Naive thymus-derived CD8-positive, alpha-beta T cell (primary cell): ENCODE measurements at places on chromosomes 12 and 14. TPM values are rescaled to one million over a fixed set of nuclear protein-coding genes. Genes with fewer than 3 reads are reported as not detected.

The SSTR1 gene
- not detected for total RNA-seq

The OTX2 gene
- total RNA-seq, result not detected

DNA sequence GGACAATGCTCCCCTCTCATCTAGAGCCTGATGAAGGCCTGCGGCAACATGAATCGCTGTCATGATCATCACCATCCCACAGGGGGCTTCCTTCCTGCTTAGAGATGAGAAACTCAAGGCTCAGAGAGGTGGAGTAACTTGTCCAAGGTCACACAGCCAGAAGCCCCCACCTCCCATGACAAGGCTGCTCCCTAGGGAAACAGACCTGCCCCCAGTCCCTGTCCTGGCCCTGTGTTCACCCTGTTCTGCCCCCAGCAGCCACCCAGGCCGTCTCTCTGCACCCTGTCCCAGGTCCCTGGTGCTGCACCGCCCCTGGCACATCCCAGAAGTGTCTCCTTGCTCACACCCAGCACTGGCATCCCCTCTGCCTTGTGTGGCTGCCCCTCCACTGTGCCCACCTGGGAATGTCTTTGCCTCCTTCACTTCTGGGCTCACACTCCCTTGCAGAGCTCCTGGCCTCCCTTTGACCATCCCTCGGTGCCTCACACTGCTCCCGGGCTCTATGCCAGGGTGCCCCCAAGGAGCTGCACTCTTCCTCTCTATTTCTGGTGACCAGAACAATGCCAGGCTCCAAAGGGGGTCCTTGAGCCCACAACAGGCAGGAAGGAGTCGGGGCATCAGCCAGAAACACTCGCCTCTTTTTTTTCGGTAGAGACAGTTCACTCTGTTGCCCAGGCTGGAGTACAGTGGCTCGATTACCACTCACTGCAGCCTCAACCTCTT, 70.5 kb downstream of the BCL11B start:
- peaks cover 100% of the 10 kb centered on the region for H3K4me1 ChIP-seq
- H3K27ac ChIP-seq, result peak overlapping the region; percentile 97
- H3K27me3 ChIP-seq, result no peaks in the 10 kb centered on the region

The ADAM21 gene
- 0.18 TPM for total RNA-seq

GRCh38 chr12:65232476-65233077, 45.9 kb upstream of the MSRB3 start:
- no peak overlapping the region for H3K4me3 ChIP-seq
- no peak overlapping the region for H3K27ac ChIP-seq
- DNase-seq, result no peak
